ENCODE measurements at places on chromosomes 2 and 18. TPM values are rescaled to one million over a fixed set of nuclear protein-coding genes. Genes with fewer than 3 reads are reported as not detected.

- H3K27ac ChIP-seq, result no peak overlapping the region
- no peak overlapping the region for H3K4me3 ChIP-seq
- no peaks in the 10 kb centered on the region for H3K27me3 ChIP-seq
- no peaks in the 10 kb centered on the region for H3K4me1 ChIP-seq
Observed at GRCh38 chr18:42157878-42158277, 202.8 kb downstream of the PIK3C3 start.

- H3K4me3 ChIP-seq, result no peak overlapping the region
- no peak for DNase-seq
- H3K27ac ChIP-seq, result no peak overlapping the region
- no peaks in the 10 kb centered on the region for H3K36me3 ChIP-seq
Observed at GRCh38 chr18:75066021-75066880, 142.7 kb downstream of the PTGR3 start.

DNA sequence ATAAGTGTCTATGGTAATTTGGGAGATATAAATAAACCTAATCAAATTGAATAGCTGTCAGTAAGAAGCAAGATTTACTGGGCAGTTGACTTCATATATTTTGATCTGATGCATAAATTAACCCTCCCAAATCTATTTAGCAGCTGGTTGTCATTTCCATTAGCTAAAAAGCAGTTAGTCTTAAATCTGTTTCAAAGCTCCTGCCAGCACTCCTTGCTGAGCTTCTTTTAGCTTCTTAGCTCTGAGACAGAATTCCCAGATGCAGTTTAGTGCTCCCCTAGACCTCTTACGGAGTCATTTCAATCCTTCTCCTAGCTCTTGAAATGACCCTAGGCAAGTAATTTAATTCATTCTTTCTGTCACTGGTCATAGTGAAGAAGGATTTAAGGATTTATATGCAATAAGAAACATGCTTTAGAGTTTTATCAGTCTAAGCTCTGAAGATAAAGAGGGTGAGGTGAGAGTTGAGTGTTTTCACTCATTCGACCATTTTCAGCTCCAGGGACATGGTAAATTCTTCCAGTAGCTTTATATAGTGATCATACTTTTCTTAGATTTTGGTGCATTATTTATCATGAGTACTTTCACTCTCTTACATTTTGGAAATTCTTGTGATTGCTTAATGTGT, 98.9 kb downstream of the PHLPP1 start:
- no peak overlapping the region for H3K4me3 ChIP-seq
- H3K27me3 ChIP-seq, result no peaks in the 10 kb centered on the region
- peaks cover 10% of the 10 kb centered on the region for H3K4me1 ChIP-seq
- no peaks in the 10 kb centered on the region for H3K36me3 ChIP-seq

GRCh38 chr2:112881217-112881985, 29.6 kb upstream of the IL37 start:
- H3K27ac ChIP-seq, result peak overlapping the region; percentile 90
- H3K27me3 ChIP-seq, result no peaks in the 10 kb centered on the region
- peaks cover 38% of the 10 kb centered on the region for H3K4me1 ChIP-seq
- peak; percentile 92 for DNase-seq

DNA sequence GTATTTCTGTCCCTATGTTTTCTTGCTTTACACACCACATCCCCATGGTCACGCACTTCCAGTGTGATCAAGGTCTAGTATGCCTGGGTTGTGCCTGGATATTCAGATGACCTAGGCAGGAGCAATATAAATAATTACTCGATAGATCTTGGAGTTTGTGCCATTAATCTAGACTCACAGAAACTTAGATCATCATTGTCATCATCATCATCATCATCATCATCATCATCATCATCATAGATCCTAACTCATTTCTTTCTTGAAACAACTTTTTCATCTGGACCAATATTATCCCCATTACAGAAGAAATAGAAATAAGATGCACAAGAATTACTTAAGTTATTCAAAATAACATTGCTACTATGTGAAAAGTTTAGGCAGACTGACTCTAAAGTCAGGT, 130.3 kb upstream of the LRRTM4 start:
- no peaks in the 10 kb centered on the region for H3K4me1 ChIP-seq
- H3K27me3 ChIP-seq, result no peaks in the 10 kb centered on the region
- no peak overlapping the region for H3K4me3 ChIP-seq

GRCh38 chr18:50594942-50595341, 35.1 kb downstream of the MAPK4 start:
- H3K27ac ChIP-seq, result no peak overlapping the region
- H3K27me3 ChIP-seq, result no peaks in the 10 kb centered on the region
- no peak overlapping the region for H3K4me3 ChIP-seq

Gene LBX2
- total RNA-seq, result 5.4 TPM

GRCh38 chr18:77133051-77133834, 660 bp upstream of the MBP start:
- H3K27ac ChIP-seq, result no peak overlapping the region
- H3K36me3 ChIP-seq, result no peaks in the 10 kb centered on the region
- peaks cover 11% of the 10 kb centered on the region for H3K4me1 ChIP-seq
- DNase-seq, result peak; percentile 60

Data from osteoblast (primary cell).